A549 treated with DMSO at 1 μM for 4 hours (cell line): ENCODE measurements at places on chromosomes 1 and 21. TPM values are rescaled to one million over a fixed set of nuclear protein-coding genes. Genes with fewer than 3 reads are reported as not detected.

Gene CCDC185
- 0.05 to 0.08 TPM (median 0.06 TPM) in 4 of 5 replicates, not detected in the other for total RNA-seq

Gene ADGRL4
- total RNA-seq, result not detected in 5 replicates

Gene DCLRE1B
- total RNA-seq, result 8.7 to 11.2 TPM (median 11.0 TPM) in 5 replicates

Gene KCNA2
- 0.01 to 0.06 TPM (median 0.03 TPM) in 4 of 5 replicates, not detected in the other for total RNA-seq

Gene LCE2C
- total RNA-seq, result not detected in 5 replicates

Gene LCE6A
- not detected in 5 replicates for total RNA-seq

Gene ZYG11A
- total RNA-seq, result 2.3 to 3.2 TPM (median 2.6 TPM) in 5 replicates

Gene KCNQ4
- total RNA-seq, result 0.17 to 0.25 TPM (median 0.17 TPM) in 5 replicates

Gene PRR9
- not detected in 5 replicates for total RNA-seq

Gene SAMD13
- total RNA-seq, result 0.24 to 0.69 TPM (median 0.31 TPM) in 5 replicates

Gene ZBTB40
- 4.9 to 6.6 TPM (median 6.4 TPM) in 5 replicates for total RNA-seq

Gene RTCA
- 19.2 to 23.8 TPM (median 23.5 TPM) in 5 replicates for total RNA-seq

Gene RIMKLA
- total RNA-seq, result 0.44 to 0.97 TPM (median 0.85 TPM) in 5 replicates

Gene NLRP3
- total RNA-seq, result not detected in 5 replicates
